Activated naive CD8-positive, alpha-beta T cell treated with anti-CD3 and anti-CD28 coated beads, Interleukin-2, amount 10 ng/mL, durations not matched to agents 7 days and 5 days (primary cell): ENCODE measurements at places on chromosomes 2 and 18. TPM values are rescaled to one million over a fixed set of nuclear protein-coding genes. Genes with fewer than 3 reads are reported as not detected.

- DNase-seq = no peak
Measured at GRCh38 chr2:39728941-39729351, 50.1 kb downstream of the THUMPD2 start.

The MYO5B gene
- total RNA-seq = not detected

The EVX2 gene
- not detected for total RNA-seq

The CCL20 gene
- total RNA-seq = not detected
